NCI-H2171 (cell line): ENCODE measurements at places on chromosomes 1 and 21.

- no peak for DNase-seq
Observed at GRCh38 chr1:112706505-112707220, at the start of gene RHOC. TSS of gene RHOC (minus strand) at chr1:112707127. CDS start at chr1:112703799, 3,328 bp downstream.

DNA sequence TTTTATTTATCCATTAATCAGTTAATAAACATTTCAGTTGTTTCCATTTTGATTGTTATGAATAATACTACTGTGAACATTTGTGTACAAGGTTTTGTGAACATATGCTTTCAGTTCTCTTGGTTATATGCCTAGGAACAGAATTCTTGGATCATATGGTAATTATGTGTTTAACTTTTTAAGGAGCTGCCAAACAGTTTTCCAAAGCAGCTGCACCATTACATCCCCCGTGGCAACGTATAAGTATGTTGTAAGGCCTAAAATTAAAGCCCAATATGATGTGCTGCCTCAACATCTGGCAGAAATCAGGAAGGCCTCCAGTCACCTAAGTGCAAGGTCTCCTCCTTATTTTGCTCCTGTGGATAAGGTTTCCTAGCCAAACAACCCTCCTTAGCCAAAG, 235.6 kb upstream of the CACYBP start:
- no peak for DNase-seq

GRCh38 chr21:33026878-33027400, 1.2 kb downstream of the OLIG2 start:
- DNase-seq = no peak

- no peak for DNase-seq
Observed at GRCh38 chr1:86756062-86756406, 51.7 kb downstream of the SH3GLB1 start.

- no peak for DNase-seq
Observed at GRCh38 chr1:150985179-150985825, 3.2 kb downstream of the ANXA9 start.
